ENCODE measurements at places on chromosomes 13 and 19.
A peak's percentile ranks its signal among the peaks of the same experiment; 100 is the strongest.

- no peak for DNase-seq
Observed at GRCh38 chr13:109655206-109655600, 131.2 kb downstream of the IRS2 start.

DNA sequence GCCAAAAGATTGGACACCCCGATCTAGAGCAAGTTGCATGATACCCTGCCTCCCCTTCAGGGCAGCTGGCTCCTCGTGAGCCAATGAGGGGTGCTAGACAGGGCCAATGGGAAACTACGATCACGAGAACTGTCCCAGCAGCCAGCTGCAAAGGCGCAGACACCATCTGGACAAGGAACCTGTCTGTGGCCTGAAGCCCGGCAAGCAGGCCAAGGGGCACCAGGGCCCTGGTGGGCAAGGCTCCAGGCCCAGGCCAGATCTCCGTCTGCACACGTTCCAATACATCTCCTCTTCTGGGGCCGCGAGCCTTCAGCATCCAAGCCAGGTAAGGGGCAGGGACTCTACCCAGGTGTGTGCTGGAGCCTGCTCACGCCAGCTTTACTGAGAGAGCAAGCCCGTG is 20.2 kb downstream of the MED26 start:
- DNase-seq = no peak

DNA sequence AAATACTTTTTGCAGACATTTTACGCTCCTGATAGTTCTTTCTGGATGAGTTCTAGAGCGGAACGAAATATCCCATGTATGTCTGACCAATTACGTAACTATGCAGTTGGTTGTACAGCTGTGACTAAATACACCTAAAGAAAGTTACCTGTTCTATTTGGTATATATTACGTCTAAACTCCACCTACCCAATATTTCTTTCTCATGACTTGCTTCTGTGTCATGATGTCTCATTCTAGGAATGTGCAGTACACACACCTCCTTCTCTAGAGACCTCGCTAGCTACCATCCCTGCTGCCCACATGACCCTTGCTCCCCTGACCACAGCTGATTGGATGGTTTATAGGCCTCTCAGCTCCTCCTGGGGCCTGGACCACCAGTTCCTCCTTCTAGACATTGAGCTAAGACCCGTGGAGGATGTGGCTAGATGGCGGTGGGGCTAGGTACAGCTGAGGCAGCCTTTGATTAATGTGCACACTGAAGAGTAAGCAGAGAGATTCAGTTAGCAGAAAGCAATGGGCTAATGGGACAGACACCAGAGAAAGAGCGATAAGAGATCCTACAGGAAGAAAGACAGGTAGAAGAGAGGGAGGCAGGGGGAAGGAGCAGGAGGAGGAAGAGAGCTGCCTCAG is 422.1 kb downstream of the COG6 start:
- no peak for DNase-seq

GRCh38 chr19:38247126-38247525 is 9.0 kb downstream of the PPP1R14A start:
- no peak for DNase-seq

DNA sequence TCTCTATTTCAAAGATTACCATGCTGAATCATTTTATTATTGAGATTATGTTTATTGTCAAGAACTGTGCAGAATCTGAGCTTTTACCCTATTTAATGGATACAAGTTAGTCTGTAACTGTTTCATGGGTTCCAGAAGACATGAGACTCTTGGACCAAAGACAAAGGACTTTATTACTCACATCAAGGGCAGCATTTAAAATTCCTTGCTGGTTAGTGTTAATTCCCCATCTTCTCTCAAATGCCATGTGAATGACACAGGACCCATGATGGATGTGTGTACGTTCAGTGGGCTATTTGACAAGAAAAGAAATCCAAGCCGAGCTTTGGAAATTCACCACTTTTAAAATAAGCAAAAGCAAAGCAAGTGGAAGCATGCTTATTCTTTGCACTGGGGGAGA is 139.9 kb downstream of the PCDH20 start:
- no peak for DNase-seq

DNA sequence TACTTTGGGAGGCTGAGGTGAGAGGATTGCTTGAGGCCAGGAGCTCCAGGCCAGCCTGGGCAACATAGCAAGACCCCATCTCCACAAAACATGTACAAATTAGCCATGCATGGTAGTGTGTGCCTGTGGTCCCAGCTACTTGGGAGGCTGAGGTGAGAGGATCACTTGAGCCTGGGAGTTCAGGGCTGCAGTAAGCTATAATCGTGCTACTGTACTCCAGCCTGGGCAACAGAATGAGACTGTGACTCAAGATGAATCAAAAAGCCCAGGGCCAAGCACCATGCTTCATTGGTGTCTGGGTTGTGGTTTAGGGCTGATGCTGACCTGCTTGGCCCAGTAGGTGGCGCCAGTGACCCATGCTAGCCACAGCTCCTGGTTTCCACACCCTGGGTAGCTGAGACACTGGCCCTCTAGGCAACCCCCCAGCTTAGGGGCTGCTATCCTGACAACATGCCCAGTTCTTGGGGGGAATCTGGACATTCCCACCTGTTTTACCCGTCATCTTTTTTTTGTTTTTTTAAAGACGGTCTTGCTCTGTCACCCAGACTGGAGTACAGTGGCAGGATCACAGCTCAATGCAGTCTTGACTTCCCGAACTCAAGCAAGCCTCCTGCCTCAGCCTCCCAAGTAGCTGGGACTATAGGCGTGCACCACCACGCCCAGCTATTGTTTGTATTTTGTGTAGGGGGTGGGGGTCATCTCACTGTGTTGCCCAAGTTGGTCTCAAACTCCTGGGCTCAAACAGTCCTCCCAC is 5.5 kb downstream of the CCDC124 start:
- DNase-seq = peak; percentile 63

- DNase-seq = no peak
Observed at GRCh38 chr19:45663800-45664199, 4.2 kb upstream of the GIPR start.
